ENCODE measurements at places on chromosomes 16 and 17.

DNA sequence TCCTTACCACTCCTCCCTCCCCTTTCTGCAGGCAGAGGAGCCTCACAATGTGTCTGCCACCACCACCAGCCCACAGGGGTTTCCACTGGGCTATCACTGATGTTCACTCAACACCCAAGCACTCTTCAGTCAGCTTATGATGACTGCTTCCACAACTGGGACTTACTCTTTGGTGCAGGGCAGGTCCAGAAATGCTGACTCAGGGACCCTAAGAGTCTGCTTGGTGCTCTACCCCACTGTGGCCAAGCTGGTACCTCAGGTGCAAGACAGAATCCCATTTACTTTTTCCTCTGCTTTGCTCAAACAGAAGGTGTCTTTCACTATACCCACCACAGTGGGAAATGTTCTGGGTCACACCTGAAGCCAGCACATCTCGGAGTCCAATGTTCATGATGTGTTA is 40.1 kb downstream of the ZNF267 start:
- DNase-seq, result no peak

GRCh38 chr16:14101415-14101814 is 30.3 kb downstream of the MRTFB start:
- DNase-seq, result no peak

GRCh38 chr17:66354981-66355380 is 52.6 kb downstream of the PRKCA start:
- no peak for DNase-seq

DNA sequence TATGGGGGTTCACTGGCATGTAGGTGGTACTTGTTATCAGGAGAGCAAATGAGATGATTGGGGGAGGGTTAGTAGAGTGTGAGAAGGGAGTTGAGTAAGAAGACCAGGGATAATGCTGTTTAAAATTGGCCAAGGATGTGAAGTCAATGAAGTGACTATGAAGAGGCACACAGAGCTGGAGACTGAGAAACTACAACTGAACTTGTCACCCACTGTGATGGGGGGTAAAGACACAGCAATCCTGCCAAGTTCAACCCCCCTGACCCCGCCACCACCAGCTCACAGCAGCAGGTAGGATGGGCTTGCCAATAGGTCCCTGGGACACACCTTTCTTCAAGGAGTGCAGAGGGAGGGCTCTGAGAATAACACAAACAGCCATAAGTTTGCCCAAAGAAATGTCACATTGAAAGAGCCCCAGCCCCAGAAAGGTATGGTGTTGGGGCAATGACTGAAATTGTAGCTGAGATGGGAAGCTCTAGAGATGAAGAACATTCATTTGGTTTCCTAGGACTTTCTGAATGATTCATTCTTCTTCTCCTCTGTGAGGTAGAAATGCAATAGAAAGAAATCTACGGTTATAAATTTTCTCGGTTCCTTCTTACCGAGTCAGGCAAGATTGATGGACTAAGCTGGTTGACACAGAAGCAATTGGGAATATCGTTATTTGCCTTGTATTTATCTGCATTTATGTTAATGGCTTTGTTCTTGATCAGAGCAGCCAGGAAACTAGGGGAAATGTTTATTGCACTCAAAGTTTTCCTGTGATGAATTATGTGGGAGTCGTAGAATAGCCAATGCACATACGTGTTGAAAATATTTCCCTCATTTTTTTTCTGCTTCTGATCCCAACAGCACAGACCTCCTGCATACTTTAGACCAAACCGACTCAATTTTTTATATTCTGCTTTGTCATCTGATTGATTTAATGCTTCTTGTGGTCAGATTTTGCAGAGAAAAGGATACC is 595.2 kb upstream of the CDH11 start:
- DNase-seq, result no peak

- no peak for DNase-seq
Measured at GRCh38 chr17:2456475-2456874, 55.2 kb downstream of the METTL16 start.

GRCh38 chr16:84613408-84614072 is 4.3 kb downstream of the COTL1 start:
- no peak for DNase-seq

DNA sequence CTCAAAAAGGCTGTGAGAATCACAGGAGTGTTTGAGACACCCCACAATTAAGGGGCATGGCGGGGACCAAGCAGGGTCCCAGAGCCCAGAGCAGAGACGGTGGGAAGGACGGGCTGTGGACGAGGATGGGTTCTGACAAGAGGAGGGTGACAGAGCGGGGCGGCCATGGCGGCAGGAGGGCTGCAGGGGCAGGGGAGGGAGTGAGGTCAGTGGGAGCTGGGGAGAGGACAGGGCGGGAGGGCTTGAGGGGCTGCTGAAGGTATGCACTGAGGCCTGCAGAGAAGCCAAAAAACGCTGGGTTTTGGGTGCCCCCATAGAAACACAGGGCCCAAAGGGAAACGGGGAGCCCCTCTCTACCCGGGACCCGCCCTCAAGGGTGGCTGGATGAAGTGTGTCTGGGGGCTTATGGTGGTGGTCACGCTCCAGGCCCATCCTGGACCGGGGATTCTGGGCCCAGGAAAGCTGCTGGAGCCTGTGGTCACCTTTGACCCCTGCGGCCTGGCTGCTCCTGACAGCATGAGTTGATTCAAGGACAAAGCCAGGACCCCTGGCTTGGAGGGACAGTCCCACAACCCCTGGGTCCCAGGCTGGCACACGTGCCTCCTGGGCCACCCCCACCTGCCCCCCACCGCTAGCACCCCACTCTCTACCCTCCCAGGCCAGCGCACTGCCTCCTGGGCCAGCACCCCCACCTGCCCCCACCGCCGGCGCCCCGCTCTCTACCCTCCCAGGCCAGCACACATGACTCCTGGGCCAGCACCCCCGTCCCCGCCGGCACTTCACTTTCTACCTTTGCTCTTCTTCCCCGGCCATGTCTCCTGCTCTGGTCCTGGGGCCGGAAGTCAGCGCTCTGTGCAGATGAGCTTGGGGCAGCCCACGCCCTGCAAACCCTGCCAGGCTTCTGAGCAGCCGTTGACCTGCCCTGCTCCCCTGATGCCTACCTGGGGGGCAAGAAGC is 31.0 kb upstream of the ACSF3 start:
- DNase-seq, result no peak

DNA sequence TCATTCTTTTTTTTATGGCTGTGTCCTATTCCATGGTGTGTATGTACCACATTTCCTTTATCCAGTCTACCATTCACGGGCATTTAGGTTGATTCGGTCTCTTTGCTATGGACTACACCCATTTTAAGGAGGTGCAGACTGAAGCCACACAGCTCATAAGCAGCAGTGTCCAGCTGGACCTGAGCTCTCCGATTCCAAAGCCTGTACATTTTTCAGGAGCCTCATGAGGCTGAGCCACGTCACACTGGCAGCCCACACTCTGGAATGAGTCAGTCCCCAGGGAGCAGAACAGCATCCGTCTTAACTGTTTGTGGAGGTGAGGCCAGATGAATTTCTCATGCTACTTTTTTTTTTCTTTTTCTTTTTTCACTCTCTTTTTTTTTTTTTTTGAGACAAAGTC is 116.1 kb downstream of the C16orf95 start:
- DNase-seq, result no peak

- DNase-seq, result no peak
Measured at GRCh38 chr17:61209106-61209439, 190.6 kb upstream of the TBX2 start.

DNA sequence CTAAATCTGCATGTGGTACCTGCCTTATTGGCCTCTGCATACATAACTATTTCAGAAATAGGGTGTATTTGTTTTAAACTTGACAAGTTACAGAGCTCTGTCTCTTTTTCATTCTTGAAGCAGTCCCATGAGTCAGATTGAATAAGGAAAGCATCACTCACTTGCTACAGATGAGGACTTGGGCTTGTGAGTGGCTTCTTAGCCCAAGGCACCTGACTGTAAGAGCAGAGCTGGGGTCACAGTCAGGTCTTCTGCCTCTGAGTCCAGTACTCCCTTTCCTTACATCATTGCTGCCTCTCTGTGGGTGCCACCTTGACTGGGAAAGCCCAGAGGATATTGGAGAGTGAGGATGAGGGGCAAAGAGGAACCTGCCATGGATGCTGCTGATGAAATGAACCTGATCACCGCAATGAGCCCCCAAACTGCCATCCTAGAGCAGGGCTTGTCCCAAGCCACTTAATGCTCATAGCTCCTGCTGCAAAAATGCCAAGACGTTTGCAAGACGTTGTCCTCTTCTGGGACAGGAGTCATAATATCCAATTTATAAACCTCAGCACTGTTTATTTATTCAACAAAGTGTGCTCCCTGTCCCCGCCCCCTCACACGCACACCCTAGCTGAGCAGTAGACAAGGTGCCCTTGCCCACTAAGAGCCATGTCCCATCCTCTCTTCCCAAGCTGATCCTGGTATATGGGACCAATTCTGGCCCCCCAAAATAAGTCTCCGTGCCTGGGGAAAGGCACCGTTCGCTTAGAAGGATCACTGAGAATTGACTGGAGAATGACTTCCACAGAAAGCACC is 74.1 kb downstream of the CCDC182 start:
- DNase-seq, result no peak

- DNase-seq, result no peak
Measured at GRCh38 chr17:9410301-9410700, 165.3 kb downstream of the STX8 start.

- no peak for DNase-seq
Measured at GRCh38 chr17:7856011-7856810, 1.1 kb downstream of the NAA38 start.

- no peak for DNase-seq
Measured at GRCh38 chr17:65292430-65292829, 155.3 kb downstream of the RGS9 start.

DNA sequence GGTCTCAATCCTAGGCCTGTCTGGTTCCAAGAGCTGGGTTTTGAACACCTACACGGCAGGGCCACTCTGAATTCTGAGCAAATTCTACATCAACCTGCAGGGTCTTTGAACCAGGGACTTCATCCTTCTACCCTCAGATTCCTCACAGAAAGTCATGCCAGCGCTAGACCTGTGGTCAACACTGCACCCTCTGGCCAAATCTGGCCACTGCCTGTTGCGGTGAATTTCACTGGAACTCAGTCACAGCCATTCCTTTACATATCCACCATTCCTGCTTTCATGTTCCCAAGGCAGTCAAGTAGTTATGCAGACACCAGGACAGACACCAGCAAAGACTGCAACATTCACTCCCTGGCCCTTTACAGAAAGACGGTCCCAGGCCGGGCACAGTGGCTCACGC is 144.6 kb downstream of the C16orf95 start:
- no peak for DNase-seq

DNA sequence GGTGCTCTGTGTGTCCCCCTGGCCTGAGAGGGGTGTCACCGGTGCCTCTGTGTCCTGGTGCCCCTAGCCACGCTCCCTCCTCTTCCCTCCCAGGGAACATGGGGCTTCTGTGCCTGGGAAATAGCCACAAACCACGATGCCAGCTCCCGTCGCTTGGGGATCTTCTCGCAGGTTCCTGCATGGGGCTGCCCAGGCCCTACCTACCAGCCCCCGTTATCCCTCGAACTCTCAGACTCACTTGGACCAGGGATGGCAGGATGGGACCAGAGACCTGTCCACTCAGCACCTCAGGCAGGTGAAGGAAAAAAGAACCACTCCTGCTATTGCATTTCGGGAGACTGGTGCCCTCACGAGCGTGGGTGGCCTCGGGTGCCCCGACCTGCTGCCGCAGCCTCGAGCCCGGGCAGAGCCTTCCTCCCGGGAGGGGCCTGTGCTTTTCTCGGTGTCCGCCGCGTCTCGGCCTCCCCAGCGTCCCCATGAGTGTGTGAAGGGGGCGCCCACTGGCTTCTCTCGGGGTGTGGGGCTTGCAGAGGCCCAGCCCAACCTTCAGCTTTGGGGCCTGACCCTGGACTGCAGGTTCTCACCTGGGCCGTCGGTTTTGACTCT is 41.0 kb upstream of the GNG13 start:
- no peak for DNase-seq

GRCh38 chr17:4142107-4142900 is 526 bp downstream of the ZZEF1 start:
- no peak for DNase-seq

DNA sequence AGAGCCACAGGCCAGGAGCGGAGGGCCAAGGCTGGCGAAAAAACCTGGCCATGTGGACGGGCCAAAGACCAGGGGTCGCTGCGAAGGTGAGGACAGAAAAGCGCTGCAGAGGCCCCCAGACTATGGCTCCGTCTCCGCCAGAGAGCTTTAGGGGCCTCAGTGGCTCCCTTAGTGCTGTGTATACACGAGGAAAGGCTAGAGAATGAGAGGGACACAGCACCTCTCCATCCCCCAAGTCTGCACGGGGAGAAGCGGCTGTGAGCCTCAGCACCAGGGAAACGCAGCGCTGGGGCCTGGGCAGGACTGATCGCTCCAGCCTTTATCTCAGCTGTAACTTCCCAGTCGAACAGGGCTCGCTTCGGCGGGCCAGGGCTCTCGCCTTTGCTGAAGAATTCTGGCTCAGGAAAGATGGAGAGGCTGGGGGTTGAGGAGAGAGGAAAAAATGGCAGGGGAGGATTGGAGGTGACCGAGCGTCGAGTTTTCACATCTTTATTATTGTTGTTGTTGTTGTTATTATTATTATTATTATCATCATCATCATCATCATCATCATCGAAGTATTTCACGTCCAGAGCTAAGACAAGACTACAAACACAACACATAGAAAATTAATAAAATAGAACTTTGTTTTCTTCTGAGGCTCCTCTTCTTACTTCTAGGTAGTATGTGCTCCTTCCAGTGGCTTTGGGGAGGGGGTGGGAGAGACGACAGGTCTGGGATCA is 1.9 kb upstream of the HOXB5 start:
- no peak for DNase-seq

GRCh38 chr17:917391-917811 is 62.2 kb downstream of the NXN start:
- no peak for DNase-seq

DNA sequence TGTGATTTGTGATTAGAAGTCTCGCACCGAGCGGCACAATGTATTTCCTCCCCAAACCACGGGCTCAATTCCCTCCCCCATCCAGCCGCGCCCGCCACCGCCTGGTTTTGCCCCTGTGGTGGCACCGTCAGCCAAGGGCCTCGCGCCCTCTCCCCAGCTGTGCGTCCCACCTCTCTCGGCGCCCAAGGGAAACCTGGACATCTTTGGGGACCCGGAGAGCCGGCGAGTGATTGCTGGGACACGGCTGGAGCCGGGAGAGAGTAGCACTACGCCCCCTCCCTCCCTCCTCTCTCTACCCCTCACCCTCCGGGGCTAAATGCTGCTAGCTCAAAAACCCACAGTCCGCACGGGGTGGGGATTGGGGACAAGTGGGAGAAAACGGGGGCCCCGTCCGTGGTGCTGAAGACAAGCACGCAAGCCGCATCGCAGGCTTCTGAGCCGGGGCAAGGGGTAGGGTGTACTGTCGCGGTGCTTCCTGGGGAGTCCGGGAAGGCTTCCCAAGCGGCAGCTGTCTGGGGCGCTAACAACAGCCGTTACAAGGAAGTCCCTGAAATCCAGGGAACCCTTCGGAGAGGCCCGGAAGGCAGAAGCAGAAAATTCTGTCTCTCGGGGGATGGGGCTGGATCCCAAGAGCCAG is 1.4 kb downstream of the CBLN1 start:
- DNase-seq, result no peak

GRCh38 chr16:50853329-50853728 is 111.4 kb downstream of the CYLD start:
- DNase-seq, result no peak

GRCh38 chr16:55101026-55101425 is 170.4 kb downstream of the IRX5 start:
- no peak for DNase-seq

- no peak for DNase-seq
Measured at GRCh38 chr16:82776470-82777146, 149.8 kb downstream of the CDH13 start.

All from nucleus accumbens (tissue), 56 donors.